ELF-1 (cell line): ENCODE measurements at places on chromosomes 5 and 9.

DNA sequence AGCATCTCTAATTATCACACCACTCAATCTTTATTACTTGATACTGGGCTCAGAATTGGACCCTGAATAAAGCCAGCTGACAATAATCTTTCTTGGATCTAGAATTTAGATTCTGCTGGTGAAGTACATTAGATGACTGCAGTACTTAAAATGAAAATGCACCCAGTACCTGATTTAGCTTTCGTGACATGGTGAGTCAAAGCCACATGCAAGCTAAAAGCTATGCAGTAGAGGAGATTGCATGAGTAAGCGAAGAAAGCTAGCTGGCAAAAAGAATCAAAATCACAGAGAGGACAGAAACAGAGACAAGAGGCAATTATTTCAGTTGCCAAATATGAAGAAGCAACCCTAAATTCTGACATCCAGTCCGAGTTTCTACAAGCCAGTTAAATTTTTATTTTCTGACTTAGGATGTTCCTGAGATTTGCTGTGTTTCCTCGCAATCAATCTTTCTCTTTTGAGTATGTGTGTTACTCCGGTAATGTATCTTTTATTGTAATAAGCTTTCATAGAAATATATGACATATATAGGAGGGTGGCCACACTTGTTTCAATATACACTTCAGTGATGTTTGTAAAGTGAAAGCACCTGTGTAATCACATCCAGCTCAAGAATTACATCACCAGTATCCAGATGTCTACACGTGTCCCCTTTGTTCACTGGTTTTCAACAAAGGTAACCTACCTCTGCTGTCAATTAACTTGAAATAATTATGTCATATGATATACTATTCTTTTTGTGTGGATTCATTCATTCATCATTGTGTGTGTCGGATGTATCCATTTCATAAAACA lies 101.7 kb downstream of the CDH18 start:
- no peak for DNase-seq

DNA sequence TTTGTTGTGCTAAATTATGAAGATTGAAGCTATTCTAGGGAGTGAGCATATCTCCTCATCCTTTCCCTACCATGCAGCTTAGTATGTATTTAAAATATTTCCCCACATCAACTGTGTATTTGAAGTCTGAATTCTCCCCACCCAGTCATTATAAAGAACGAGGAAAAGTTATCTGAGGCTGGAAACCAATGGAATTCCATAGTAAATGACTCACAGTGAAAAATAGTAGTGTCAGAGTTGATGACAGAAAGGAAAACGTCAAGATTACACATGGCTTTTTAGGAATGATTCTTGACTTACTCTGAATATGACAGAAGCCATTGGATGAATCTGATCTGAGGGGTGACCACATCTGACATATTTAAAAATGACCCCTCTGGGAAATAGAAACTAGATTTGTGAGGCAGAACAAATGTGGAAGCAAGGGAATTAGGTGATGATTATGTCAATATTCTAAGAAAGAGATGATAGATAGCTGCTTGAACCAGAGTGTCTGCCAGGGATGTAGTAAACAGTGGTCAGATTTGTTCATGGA lies 1768.9 kb upstream of the CDH9 start:
- DNase-seq, result no peak

GRCh38 chr5:150355791-150356190 lies 1.7 kb upstream of the TCOF1 start:
- DNase-seq, result no peak

DNA sequence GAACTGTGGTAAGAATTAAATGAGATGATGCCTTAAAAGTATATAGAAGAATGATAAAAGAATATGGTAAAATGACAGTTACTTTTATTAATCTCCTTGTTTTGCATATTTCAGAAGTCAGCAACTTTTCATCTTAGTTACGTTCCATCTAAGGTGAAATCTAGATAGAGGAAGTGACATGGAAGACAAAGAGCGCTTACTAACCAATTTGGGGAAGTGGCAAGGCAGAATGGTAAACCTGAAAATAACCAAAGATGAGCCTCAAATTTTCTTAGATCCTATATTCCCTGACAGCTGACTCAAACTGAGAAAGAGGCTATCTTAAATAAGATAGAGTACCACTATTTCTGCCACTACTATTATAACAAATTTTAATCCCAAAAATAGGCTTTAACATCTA lies 52.5 kb downstream of the FGF10 start:
- DNase-seq, result no peak

- DNase-seq, result no peak
These were observed 57.2 kb upstream of the PRDM9 start for GRCh38 chr5:23450187-23450586.

GRCh38 chr9:88433583-88434255 lies 45.5 kb downstream of the SPIN1 start:
- no peak for DNase-seq

DNA sequence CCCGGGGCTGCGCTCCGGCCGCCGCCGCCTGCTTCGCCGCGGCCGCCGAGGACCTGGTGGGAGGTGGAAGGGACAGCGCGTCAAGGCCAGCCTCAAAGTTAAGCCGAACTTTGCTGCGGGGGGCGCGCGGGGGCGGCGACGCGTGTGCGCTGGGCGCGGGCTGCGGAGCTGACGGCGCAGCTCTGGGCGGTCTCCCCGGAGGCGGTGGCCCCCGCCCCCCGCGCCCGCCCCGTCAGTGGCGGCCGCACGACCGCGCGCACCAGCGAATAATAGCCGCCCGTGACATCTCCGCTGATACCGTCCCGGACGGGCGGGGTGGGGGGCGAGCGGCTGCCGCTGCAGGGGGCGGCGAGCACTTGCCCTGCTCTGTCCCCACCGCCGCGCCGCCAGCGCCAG lies 579 bp upstream of the FAM78A start:
- DNase-seq, result no peak

DNA sequence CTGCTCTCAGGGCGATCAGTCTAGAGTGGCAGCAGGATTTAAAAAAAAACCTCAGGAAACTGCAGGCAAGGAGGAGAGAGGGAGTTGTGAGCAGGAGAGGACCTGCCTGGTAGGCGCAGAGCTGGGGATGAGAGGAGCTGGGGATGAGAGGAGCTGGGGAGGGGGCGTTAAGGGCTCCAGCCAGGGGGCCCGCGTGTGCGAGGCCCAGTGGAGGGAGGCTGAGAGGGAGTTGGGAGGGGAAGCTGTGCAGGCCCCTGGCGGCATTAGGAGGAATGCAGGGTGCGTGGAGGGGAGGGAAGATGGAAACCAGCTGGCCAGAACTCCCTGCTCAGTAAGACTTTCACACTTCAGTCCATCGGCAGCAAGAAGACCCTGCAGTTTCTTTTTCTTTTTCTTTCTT lies 45.2 kb upstream of the HMCN2 start:
- peak; percentile 60 for DNase-seq

- DNase-seq, result peak; percentile 19
These were observed 193.6 kb downstream of the HSPA4 start for GRCh38 chr5:133245191-133246052.

GRCh38 chr5:107639990-107640389 lies 30.7 kb downstream of the EFNA5 start:
- DNase-seq, result no peak

- DNase-seq, result no peak
These were observed 172.0 kb downstream of the ADAMTS12 start for GRCh38 chr5:33719769-33720168.

DNA sequence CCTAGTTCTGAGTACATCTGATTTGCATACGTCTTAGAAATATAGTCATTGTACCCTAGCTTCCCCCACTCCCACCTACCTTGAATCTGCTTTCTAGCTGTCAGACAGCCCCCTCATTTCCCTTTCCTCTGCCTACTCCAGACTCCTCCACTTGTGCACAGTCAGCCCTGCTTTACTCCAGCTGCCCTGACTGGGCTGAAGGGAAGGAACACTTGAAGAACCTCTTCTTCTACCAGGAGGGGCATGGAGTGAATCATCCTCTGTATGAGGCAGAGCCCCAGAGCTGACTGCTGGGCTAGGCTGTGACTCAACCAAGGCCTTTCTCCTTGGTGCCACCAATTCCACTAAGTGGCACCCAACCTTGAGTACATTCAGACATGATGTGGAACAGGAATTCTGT lies 18.1 kb upstream of the ZFR start:
- DNase-seq, result no peak

- peak; percentile 25 for DNase-seq
These were observed 51.2 kb downstream of the MRPS27 start for GRCh38 chr5:72268753-72269410.

- no peak for DNase-seq
These were observed 78.0 kb downstream of the GNAQ start for GRCh38 chr9:77953590-77953989.

GRCh38 chr5:142613271-142613671 lies 72.6 kb downstream of the FGF1 start:
- no peak for DNase-seq

GRCh38 chr5:155150012-155150411 lies 136.5 kb downstream of the KIF4B start:
- no peak for DNase-seq

DNA sequence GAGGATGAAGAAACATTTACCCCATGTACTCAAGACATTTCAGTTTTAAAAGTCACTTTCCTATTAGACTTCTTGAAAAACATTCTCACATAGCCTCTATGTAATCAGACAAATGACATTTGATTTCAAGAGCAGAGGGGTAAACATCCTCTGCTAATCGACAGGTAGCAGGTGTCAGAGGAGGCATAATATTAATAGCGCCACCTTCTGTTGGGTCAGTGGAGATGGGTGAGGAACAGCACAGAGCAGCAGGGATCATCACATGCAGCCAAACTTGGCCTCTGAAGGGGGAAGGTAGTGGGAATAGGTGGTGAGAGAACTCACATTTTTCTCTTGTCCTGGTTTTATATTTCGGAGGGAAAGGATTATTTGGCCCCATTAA lies 3.3 kb upstream of the LSM11 start:
- DNase-seq, result peak; percentile 39

- peak; percentile 85 for DNase-seq
These were observed 110.1 kb downstream of the OSTF1 start for GRCh38 chr9:75198436-75198835.

GRCh38 chr9:132230605-132231004 lies 68.7 kb downstream of the NTNG2 start:
- no peak for DNase-seq

DNA sequence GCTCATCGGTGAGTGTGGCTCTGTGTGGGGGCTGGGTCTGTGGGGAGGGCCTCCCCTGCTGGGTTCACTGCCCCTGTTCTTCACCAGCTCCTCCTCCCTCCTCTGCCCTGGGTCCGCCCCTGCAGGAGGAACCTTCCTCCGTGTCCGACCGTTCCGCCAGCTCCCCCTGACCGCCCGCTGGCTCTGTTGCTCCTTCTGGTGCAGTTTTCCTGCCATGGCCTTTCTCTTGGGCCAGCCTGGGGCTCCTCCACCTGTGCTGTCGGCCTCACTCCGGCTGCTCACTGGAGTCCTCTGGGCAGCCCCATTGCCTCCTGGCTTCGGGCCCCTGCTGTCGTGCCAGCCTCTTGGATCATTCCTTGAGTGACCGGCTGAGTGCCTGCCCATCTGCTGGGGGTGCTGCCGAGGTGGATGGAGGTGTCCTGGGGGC lies 12.3 kb downstream of the RNU6ATAC start:
- DNase-seq, result peak; percentile 75

GRCh38 chr5:173764332-173765028 lies 123.7 kb upstream of the CPEB4 start:
- DNase-seq, result peak; percentile 90

DNA sequence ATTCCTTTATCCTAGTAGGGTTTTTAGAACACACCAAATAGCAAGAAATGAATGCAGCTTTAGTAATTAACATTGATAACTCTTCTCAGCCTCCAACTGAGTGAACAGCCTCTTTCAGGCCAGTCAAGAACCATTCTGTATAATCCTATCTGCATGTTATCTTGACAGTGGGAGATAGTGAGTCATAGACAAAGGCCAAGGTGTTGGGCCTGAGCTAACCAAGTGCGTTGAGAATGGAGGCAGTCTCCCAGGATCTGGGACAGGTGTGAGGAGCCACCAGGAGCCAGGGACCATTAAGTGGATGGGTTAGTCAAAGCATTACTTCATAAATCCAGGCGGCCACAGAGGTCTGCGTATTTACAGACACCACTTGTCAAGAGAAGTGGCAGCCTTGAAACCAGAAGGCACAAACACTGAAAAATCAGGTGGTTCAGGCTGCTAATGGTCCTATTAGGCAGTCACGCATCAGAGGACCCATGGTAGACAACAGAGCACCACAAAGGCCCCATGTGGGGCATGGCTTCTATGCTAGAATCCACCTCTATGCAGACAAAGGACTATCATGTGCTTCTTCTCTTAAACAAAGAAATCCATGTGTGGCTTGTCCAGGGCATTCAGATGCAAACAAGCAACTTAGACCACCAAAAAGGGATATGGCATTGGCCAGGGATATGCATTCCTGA lies 409.7 kb upstream of the PIK3R1 start:
- peak; percentile 48 for DNase-seq

GRCh38 chr5:24591426-24591825 lies 53.4 kb downstream of the CDH10 start:
- DNase-seq, result no peak

- DNase-seq, result no peak
These were observed 795.0 kb downstream of the DTWD2 start for GRCh38 chr5:118193194-118193905.

- no peak for DNase-seq
These were observed 158.2 kb upstream of the IL12B start for GRCh38 chr5:159488516-159488915.

DNA sequence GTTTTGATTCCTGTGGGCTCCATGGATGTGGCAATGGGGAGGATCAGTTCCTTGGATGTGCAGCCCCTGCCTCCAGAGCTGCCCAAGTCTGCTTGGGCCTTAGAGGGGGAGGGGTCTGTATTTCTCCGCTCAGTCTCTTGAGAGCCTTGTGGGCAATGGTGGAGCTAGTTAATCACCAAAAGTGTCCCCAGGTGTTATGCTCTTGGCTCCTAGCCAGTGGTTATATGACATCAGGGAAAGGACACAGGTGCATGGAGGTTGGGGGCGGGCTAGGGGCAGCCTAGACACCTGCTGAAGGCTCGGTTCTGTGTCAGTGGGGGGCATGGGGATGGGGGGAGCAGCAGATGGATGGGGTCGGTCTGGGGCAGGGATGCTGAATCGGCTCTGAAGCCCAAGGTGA lies 12.4 kb upstream of the ARAP3 start:
- no peak for DNase-seq

GRCh38 chr5:16617274-16617968 lies 624 bp upstream of the RETREG1 start:
- peak; percentile 8 for DNase-seq

GRCh38 chr9:38296807-38297206 lies 95.7 kb upstream of the ALDH1B1 start:
- DNase-seq, result no peak
